Erythroblast (primary cell): ENCODE measurements at places on chromosomes 1 and 21.

DNA sequence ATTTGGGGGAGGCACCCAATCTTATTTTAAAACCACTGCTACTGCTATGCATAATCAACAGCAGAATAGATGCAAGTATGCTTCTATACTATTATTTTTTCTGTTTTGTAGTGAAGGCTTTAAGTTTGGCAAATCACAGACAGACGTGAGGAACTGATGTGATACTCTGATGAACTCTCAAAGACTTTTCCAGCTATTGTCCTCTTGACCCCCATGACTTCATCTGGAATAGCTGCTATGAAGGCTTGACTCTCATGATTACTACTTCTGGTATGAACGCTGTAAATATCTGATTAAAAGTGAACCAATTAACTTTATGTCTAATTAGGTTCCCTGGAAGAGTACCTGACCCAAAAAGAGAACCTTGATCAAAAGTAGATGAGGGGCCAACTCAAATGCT is 49.1 kb downstream of the EYA3 start:
- no peak for DNase-seq

GRCh38 chr1:157751283-157751682 is 25.6 kb downstream of the FCRL2 start:
- DNase-seq: no peak

GRCh38 chr1:61636376-61636775 is 88.6 kb downstream of the TM2D1 start:
- DNase-seq: no peak

- DNase-seq: peak; percentile 85
Measured at GRCh38 chr1:151934048-151934493, 24.8 kb upstream of the THEM4 start.

DNA sequence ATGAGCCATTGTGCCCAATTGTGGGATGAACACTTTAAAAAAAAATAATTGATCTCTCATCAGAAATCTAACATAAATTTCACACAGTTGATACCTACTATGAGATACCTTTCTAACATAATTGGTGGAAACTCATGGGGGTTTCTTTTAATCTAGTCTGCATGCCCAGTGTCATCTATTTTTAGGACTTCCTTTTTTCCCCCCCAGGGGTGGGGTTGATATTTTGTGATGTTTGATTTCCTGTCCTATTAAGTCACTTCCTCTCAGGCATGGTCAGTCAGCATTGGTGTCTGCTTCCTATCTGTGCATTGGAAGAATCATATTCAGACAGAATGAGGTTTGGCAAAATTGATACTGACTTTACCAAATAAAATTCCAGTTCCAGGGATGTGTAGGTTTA is 21.5 kb downstream of the NFYC start:
- DNase-seq: no peak

DNA sequence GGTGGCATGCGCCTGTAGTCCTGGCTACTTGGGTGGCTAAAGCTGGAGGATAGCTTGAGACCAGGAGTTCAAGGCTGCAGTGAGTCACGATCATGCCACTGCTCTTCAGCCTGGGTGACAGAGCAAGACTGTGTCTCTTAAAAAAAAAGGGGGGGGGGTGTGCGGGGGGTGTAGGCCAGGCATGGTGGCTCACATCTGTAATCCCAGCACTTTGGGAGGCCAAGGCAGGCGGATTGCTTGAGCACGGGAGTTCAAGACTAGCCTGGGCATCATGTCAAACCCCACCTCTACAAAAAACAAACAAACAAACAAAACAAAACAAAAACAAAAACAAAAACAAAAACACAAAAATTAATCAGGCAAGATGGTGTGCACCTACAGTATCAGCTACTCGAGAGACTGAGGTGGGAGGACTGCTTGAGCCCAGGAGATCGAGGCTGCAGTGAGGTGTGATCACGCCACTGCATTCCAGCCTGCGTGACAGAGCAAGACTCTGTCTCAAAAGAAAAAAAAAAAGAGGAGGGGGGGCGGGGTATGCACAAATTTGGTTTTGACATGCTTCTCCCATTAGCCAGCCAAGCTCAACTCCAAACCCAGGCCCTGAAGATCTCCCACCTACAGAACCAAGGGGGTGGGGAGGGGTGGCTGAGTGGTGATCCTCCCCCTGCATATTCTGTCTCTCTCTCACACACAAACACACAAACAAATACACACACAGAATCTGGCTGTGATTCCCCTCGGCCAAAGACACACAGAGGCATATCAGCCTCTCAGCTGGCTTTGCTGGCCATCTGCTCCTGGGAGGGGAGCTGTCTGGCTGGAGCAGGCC is 3.1 kb downstream of the PTAFR start:
- DNase-seq: no peak

DNA sequence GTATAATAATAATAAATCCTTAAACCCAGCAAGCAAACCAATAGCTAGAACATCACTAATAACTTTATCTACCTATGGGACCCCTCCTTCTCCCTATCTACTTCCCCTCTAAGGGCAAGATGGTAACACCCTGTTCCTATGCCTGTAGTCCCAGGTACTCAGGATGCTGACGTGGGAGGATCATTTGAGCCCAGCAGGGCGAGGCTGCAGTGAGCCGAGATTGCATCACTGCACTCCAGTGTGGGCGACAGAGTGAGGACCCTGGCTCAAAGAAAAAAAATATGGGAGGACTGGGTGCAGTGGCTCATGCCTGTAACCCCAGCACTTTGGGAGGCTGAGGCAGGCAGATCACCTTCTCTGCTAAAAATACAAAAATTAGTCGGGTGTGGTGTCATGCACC is 143.1 kb upstream of the SLC45A1 start:
- no peak for DNase-seq

DNA sequence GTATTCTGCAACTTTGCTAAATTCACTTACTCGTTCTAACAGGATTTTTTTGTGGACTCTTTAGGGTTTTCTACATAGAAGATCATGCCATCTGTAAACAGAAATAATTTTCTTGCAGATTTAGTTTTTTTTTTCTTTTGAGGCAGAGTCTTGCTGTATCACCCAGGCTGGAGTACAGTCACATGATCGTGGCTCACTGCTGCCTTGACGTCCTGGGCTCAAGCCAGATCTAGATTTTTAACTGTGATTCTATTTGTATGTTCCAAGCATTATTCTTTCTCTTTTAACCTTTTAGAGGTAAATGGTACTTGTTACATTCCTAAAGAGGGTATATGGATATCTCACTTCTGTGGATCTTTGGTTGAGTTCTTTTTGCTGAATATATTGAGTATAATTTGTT is 18.6 kb downstream of the FABP3 start:
- DNase-seq: peak; percentile 64

DNA sequence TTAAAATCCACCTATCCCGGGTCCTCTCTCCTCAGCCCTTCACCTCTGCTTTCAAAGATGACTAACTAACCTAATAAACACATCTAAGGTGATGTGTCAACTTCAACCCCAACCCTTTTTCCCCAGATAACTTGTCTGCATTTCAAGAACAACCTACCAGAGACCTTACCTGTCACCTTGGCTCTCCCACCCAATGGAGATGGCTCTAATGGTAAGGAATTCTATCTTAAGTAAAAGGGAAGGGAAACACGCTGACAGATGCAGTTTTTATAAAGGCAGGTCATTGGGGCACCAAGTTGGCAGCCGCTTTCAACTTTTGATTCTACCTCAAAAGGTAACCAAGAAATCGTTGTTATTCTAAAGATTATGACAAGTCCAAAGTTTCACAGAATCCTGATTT is 37.6 kb downstream of the MRPL39 start:
- DNase-seq: no peak

DNA sequence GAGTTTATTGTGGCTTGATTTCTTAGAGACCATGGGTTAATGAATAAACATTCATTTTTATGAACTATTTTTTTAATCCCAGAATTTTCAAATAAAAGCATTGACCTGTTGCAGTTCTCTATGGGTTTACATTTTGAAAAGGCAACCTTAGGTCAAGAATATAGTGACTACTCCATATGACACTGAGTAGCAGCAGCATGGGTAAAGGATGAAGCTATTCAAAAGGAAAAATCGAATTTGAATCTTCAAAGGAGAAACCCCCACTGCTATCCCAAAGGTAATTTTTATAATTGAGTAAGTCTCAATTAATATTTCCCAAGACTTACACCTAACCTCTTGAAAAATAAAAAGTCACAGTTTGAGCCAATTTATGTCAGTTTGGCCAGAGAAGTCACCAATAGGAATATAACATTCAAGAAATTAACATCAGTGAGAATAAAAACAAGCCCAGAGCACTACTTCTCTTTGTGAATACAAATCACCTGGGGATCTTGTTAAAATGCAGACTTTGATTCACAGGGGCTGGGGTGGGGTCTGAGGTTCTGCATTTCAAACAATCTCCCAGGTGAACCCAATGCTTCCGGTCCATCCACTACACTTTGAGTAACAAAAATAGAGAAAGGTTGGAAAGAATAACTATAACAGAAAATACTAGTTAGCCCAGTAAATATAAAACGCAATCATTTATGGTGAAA is 39.8 kb downstream of the USP1 start:
- no peak for DNase-seq

- DNase-seq: no peak
Measured at GRCh38 chr1:223219318-223219635, 76.2 kb upstream of the TLR5 start.

DNA sequence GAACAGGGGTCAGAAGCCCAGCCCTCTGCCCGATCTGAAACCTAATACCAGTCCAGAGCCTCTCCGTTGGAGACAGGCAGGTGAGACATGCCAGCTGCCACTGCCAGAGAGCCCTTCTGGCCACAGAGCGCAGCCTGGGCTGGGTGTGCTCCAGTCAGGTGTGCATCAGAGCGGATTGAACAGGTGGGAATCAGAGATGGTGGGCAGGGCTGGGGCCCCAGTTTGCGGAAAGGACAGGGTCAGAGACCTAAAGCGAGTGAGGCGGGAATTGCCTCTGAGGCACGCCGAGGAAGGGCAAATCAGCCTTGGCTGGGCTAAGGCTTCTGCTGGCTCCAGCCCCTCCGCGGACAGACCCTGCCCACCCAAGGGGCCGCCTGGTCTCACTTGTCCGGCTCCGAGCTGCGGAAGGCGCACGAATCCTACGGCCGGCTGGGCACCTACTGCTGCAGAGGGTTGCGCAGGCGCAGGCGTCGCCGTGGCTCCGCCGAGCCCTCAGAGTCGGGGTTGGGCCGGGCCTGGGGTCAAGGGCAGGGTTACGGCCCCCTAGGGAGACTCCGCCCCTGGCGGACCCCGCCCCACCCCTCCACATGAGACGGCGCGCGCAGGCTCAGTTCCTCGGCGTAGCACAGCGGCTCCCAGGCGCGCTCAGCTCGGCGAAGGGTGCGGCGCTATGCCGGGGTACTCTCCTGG is 10.3 kb downstream of the CPLANE2 start:
- peak; percentile 85 for DNase-seq

- no peak for DNase-seq
Measured at GRCh38 chr1:46761740-46762139, 37.1 kb upstream of the CYP4B1 start.

DNA sequence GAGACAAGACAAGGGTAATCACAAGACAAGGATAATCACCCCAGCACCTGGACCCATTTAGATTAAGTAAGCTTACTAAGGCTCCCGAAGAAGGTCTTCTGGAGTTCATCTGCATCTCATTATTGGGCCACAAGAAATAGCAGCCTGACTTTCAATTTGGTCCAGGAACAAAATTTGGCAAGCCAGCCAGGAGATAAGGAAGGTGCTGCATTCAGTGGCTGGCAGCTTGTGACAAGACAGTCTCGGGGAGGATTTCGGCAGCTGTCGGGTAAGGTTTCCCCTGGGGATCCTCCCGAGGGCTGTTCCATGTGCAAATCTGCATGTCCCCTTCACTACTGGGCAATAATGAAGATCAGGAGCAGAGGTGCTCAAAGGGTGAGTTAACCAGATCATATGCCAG is 195.2 kb downstream of the FCRL5 start:
- DNase-seq: no peak

DNA sequence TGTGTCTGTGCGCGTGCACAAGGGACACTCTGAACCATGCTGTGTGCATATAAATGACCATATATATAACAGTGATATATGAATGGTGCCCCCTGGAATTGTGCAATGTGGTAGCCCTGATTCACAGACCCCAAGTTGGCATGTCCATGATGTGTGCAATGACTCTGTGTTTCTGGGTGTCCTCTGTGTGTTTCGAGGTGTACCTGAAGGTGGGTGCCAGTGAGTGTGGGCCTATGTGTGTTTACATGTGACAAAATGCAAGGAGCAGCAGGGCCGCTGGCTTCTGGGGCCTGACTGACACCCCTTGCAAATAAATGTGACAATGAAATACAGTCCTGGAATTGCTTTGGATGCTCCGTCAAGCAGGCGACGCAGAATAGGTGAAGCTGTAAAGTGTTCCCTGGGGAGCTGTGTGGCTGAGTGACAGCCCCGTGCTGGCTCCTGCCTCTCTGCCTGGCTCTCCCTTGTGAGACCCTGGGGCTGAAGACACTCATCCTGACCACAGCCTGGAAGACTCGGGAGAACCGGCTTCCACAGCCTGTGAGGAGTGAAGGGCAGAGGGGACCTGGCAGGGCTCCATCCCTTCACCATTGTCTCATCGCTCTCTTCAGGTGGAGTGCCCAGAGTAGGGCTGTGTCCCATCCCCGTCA is 38.2 kb upstream of the CSF3R start:
- no peak for DNase-seq

- peak; percentile 62 for DNase-seq
Measured at GRCh38 chr1:234676103-234676594, 66.2 kb upstream of the IRF2BP2 start.

DNA sequence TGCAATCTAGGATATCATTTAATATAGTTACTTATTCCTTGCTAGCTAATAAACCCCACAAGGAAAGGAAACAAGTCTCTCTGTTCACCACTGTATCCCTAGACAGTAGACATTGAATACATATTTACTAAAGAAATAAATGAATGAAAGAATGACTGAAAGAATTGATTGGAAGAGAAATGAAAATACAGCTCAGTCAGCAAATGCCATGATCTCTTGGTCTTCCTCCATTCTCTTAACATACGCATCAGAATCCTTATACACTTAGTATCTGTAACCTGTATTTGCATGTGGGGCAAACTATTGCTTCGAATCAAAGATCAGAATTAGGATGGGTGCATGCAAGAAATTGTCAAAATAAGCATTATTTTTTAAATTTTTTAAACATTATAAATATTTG is 500.8 kb upstream of the ADGRL2 start:
- DNase-seq: no peak

DNA sequence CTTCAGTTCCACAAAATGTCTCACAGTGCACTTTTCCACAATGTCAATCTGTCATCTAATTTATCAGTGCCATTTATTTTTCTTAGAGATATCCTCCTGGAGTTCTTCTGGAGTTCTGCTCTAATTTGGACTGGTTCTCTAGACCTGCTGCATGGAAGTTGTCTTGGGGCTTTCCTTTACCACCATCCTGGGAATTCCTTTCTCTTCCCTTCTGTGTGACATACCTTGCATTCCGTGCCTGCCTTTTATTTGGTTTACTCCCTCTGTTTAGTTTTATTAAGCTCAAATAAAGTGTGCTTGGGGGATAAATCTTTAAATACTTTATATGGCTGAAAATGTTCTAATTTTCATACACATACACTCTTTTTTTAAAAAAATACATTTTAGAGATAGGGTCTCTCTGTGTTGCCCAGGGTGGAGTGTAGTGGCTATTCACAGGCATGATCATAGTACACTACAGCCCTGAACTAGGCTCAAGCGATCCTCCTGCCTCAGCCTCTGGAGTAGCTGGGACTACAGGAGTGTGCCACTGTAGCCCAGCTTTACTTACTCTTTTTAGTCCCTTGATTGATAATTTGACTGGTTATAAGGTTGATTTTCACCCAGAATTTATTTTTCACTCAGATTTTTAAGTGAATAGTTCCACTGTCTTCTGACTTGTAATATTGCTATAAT is 14.4 kb downstream of the MTF2 start:
- DNase-seq: no peak
